ENCODE measurements at places on chromosomes 13 and 19.
A peak's percentile ranks its signal among the peaks of the same experiment; 100 is the strongest.

GRCh38 chr13:70042193-70042592 is 65.4 kb upstream of the ATXN8OS start:
- DNase-seq, result no peak

DNA sequence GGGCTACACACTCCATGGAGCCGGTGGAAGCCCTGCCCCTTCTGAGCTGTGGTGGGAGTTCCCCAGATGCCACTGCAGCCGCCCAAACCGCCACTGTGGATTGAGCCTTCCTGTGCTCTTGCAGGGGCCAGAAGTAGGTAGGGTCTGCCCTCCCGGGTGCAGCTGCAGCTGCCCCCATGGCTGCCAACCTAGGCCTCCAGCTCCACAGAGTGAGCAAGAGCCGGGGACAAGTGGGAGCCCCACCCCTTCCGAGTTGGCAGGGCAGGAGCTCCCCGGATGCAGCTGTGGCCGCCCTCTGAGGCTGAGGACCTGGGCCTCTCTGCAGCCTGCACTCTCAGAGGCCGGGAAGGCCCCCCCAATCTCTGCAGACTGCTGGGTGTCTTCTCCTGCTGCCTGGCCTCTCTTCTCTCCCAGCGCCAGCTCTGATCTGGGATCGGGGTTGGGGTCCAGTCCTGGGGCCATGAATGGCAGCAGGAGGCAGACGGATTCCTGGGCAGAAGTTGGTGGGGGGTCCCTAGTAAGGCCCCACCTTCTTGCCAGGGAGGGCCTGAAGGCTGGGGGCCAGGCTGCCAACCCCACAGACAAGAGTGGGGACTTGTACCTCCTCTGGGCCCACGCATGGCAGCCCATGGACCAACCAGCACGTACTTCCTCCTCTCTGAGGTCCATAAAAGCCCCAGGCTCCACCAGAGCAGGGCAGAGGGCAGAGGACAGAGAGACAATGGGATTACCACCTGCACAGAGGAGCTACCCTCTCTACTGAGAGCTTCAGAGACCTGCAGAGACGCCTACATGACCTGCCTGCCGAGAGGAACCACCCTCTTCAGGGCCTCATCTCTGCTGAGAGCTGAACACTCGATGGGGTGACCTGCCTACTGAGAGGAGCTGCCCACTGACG is 28.9 kb downstream of the AP2S1 start:
- DNase-seq, result peak; percentile 82

GRCh38 chr13:82565201-82565600 is 1317.1 kb downstream of the SLITRK1 start:
- DNase-seq, result no peak

DNA sequence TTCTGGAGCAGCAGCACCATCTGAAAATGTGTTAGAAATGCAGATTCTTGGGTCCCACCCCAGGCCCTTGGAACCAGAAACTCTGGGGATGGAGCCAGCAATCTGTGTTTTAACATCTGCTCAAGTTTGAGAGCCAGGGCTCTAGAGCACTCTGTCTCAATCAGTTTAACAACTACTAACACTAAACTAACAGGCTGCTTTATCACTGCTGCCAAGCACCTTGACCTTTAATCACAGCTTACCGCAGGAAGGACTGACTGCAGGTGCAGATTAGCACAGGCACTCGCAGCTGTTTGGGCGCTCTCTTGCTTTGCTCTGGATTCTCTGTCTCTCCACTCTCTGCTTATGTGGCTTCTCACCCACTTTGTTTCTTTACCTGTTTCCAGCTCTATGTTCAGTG is 163.5 kb downstream of the MTUS2 start:
- no peak for DNase-seq

- DNase-seq, result no peak
Observed at GRCh38 chr13:62357887-62358645, 942.4 kb upstream of the PCDH20 start.

DNA sequence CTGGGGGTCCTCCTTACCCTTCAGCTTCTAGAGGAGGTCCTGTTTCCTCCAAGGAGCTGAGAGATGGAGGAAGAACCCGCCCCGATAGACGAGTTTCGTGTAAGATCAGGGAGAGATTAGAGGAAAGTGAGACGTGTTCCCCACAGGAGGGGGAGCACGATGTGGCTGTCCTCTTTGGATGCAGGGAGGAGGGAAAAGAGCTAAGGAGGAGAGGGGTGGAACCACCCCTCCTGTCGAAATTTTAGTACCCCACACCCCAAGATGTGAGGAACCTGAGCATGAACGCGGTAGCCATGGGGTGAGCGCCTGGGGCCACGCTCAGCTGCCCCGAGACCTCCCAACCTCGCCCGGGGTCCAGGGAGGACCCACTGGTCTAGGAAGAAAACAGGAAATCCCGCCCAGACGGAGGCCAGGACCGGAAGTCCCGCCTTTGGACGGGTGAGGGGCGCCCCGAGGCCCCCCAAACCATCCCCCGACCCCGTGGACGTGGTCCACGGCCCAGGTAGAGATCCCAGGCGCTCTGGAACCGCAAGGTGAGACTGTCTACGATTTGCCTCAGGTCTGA is 1.2 kb downstream of the AKT1S1 start:
- peak; percentile 61 for DNase-seq

GRCh38 chr13:45198924-45199323 is 1.9 kb downstream of the KCTD4 start:
- DNase-seq, result no peak

All from activated naive CD4-positive, alpha-beta T cell treated with anti-CD3 and anti-CD28 coated beads for 36 hours (primary cell).